EL (cell line): ENCODE measurements at places on chromosomes 11 and 22.

GRCh38 chr11:60334005-60334620 is 7.1 kb downstream of the MS4A6E start:
- DNase-seq = peak; percentile 68

DNA sequence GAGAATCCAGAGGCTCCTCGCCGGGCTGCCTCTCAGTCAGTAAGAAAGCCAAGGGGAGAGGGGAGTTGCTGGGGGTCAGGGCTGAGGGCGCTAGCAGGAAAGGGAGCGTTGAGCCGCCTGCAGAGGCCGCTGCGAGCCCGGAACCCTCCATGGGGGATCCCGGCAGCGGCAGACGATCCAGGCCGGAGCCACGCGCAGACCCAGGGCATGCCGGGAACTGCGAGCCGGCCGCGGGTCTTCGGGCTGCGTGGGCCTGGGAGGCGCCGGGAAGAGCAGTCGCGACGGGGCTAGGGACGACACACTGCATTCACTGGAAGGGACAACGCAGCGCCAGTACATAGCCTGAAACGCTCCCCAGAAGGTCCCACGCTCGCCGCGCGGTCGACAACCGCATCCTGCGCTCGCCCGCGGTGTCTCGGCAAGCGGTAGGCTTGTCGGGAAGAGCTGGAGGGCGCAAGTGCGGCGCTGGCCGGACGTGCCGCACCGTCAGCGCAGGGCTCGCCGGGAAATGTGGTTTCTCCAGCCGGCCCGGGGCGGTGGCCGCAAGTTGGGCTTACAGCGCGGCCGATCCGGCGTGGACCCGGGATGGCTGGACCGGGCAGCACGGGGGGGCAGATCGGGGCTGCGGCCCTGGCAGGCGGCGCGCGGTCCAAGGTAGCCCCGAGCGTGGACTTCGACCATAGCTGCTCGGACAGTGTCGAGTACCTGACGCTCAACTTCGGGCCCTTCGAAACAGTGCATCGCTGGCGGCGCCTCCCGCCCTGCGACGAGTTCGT is at the start of gene LZTR1:
Gene LZTR1 (plus strand): TSS at position 511 of the 776 bp plus-strand sequence. CDS start 75 bp downstream, at position 586.
- DNase-seq = peak; percentile 82

DNA sequence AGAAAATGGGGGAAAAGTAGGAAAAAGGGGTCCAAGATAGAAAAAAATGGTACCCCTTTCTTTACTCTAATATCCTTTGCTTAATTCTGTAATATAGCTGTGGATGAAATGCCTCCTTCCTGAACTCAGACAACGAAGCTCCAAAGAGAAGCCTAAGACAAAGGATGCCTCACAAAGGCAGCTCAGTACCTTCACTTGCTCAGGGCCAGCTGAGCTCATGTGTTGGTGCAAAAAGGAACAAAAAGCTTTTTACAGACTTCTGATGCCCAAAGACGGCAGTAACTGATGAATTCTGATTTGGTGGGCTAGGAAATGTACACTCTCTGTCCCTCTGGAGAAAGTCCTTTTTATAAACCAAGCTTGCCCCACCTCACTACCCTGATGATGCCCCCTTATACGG is 77.5 kb downstream of the DENND5A start:
- no peak for DNase-seq

GRCh38 chr11:59186130-59186594 is 14.2 kb downstream of the DTX4 start:
- peak; percentile 30 for DNase-seq

GRCh38 chr22:35205961-35206360 is 51.3 kb upstream of the HMGXB4 start:
- peak; percentile 51 for DNase-seq

- peak; percentile 98 for DNase-seq
These were observed 32.2 kb downstream of the C2CD3 start for GRCh38 chr11:74138572-74138971.

- no peak for DNase-seq
These were observed 67.3 kb downstream of the IMMP1L start for GRCh38 chr11:31442086-31442485.

- DNase-seq = no peak
These were observed 681 bp upstream of the ARHGEF12 start for GRCh38 chr11:120335556-120335907.
